Islet precursor cell (in vitro differentiated cells): ENCODE measurements at places on chromosomes 6 and 20.

DNA sequence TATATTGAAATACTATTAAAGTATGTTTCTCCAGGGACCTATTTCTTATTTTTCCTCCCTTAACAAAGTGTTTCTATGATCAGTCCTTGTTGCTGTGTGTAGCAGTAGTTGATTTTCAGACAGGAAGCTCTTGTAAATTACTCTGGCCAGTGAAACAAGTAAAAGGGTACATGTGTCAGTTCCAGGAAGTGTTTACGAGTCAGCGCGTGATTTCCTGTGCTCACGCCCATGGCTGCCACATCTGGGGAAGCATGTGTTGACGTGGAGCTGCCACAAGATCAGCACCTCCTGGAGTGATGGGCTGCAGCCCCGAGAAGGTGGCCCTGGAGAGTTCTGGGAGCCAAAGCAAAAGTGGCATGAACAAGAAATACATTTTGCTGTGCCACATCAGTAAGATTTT, 38.6 kb upstream of the GGTLC1 start:
- no peak for DNase-seq

- peak; percentile 74 for DNase-seq
Observed at GRCh38 chr20:47493175-47493962, 8.3 kb upstream of the NCOA3 start.

DNA sequence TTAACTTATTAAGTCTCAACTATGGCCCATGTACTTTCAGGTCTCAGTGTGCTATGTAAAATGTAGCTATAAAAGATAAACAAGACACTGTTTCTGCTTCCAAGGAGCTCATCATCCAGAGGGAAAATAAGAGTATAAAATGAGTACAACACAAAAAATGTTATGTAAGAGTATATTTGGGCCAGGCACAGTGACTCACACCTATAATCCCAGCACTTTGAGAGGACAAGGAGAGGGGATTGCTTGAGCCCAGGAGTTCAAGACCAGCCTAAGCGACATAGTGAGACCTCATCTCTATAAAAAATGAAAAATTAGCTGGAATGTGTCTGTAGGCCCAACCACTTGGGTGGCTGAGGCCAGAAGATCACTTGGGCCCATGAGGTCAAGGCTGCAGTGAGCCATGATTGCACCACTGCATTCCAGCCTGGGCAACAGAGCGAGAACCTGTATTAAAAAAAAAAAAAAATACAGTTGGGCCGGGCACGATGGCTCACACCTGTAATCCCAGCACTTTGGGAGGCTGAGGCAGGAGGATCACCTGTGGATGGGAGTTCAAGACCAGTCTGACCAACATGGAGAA, 124.0 kb downstream of the EDN1 start:
- no peak for DNase-seq

- DNase-seq = no peak
Observed at GRCh38 chr6:70371454-70372105, 41.7 kb upstream of the FAM135A start.

- no peak for DNase-seq
Observed at GRCh38 chr6:93849857-93850256, 430.5 kb upstream of the EPHA7 start.

- no peak for DNase-seq
Observed at GRCh38 chr20:62606016-62606415, 36.3 kb upstream of the SLCO4A1 start.

- DNase-seq = no peak
Observed at GRCh38 chr6:49332781-49333180, 130.3 kb downstream of the MMUT start.

DNA sequence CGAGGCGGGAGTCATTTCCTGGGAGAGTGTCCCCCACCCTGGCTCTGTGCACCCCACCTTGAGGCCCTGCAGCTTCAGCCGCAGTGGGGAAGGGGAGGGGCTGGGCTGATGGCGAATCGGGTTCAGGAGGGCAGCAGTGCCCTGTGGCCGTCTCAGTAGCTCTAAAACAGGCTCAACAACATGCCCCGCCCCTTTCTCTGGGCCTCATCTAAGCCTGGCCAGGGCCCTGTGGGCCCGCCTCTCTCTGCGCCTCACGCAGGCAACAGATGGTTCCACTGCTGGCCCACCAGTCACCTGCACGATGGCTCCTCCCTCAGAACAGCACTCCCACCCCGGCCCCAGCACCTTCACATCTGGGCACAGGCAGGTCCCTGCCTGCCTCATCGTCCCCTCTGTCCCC, 30.2 kb downstream of the CHRNA4 start:
- DNase-seq = peak; percentile 68

GRCh38 chr20:47127999-47128398, 228.5 kb downstream of the ZMYND8 start:
- peak; percentile 49 for DNase-seq

DNA sequence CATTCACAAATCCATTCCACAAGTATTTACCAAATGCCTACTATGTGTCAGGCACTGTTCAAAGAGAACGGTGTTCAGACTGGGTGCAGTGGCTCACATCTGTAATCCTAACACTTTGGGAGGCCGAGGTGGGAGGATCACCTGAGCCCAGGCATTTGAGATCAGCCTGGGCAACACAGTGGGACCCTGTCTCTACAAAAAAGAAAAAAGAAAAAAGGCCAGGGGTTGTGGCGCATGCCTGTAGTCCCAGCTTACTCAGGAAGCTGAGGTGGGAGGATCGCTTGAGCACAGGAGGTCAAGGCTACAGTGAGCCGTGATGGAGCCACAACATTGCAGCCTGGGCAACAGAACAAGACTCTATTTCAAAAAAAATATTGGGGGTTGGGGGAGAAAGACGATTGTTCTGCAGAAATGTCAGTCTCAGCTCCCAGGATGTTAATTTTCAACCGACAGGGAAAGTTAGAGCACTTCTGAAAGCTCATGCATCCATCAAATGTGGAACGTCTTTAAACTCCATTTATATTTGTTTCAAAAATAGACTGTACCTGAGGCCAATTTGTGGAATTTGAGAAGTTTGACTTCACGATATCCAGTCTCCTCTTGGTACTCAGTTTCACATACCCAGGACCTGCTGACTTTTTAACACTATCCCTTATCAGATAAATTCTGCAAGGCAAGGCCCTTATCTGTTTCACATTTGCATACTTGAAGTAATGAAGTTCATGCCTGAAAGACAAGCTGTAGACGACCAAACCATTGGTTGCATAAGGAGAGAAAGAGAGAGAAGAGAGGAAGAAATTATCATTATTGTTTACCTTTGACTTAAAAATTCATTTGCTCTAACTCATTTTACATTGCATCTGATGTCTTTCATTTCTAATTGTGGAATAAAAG, 14.8 kb upstream of the BTN3A2 start:
- no peak for DNase-seq

DNA sequence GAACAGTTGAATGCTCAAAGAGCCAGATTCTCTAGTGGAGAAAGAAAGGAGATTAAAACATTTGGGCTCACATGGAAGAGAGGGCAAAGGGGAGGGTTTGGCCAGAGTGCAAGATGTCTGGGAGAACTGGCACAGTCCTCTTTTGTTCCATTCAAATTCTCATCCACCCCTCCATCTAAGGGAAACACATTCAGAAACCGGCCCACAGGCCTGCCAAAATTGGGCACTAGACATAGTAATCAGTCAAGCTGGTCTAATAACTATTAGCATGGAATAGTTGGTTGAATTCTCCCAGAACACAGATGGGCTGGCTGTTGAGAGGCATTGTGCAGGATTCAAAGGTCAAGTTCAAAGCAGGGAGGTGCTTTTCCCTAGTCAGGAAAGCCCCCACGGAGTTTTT, 341.4 kb upstream of the IRAK1BP1 start:
- DNase-seq = no peak

- no peak for DNase-seq
Observed at GRCh38 chr6:89013438-89013837, 50.0 kb upstream of the RNGTT start.

GRCh38 chr6:139262519-139263300, 29.1 kb downstream of the TXLNB start:
- no peak for DNase-seq

- DNase-seq = no peak
Observed at GRCh38 chr6:24658573-24659560, 7.8 kb downstream of the TDP2 start.

- DNase-seq = no peak
Observed at GRCh38 chr6:53699462-53699861, 33.9 kb upstream of the KLHL31 start.

DNA sequence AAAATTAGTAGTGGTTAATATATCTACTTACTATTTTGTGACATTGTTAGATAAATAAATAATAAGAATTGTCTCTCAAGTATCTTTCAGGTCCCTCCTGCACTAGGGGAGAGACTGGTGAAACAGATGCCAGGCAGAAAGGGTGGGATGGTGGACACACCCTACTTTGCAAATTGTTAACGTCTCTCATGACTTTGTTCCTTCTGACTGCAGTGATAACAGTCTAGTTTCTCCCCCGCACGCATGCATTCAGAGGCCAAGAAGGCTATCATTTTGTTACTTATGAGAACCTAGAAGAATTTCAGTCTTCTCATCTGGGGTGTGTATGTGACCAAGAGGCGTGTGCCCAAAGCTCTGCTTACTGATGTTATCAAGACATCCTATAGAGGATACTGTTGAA, 152.3 kb downstream of the EDN1 start:
- no peak for DNase-seq

- DNase-seq = no peak
Observed at GRCh38 chr6:124055963-124056362, 252.3 kb downstream of the NKAIN2 start.

DNA sequence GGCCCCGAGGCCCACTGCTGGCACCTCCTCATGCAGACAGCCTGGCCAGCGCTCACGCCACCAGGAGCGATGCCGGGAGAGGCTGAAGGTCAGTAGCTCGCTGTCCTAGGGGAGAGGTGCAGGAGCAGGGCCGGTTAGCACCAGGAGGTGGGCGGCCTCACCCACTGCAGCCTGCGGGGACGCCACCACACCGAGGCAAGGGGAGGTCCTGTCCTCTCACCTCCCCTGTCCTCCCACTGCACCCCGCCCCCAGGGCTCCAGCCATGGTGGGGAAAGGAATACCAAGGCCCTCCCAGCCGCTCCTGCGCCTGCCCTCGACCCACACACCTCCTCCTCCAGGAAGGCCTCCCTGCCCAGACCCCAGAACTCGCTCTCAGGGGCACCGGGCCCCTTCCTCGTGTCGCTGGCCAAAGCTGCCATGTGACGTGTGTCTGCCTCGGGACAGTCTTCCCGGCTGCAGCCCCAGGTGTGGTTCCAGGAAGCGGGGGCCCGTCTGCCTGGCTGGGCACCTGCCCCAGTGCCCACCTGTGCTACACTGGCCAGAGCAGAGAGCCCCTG, 6.5 kb downstream of the NKAIN4 start:
- no peak for DNase-seq

GRCh38 chr6:26163427-26164119, 76.3 kb downstream of the HFE start:
- DNase-seq = no peak

GRCh38 chr6:36034441-36034840, 6.8 kb downstream of the MAPK14 start:
- DNase-seq = no peak

GRCh38 chr6:43913375-43914271, 143.6 kb downstream of the VEGFA start:
- no peak for DNase-seq

DNA sequence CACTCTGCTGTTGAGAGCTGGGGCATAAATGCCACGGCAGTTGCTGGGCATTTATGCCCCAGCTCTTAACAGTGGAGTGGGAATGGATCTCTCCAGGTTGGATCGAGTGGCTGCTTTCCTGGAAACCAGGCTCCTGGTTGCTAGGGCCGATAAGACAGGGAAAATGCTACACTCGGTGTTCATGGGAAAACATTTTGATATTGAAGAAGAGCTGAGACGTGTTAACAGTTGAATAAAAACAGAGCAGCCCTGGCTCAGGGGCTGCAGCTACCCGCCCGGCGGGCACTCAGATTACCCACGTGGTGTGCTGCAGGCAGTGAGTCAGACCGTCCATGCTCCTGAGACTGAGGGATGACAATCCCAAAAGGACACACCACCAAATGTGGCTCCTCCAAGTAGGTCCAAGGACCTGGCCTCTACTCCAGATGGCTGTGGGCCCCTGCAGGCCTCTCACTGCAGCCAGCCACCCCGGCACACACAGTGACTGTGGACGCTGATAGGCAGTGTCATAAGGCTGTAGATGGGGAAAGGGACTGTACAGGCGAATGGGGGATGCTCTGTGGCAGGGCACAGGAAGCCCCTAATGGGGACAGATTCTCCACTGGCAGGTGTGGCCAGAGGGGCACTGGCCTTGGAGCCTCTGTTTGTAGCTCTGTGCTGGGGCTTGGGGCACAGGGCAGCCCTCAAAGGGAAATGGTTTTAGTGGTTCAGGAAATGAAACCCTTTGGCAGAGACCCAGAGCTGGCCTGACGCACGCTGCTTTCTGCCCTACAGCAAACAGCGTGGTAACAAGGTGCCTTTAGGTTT, 237.8 kb downstream of the LY86 start:
- no peak for DNase-seq

GRCh38 chr6:134196568-134197193, 121.2 kb downstream of the SGK1 start:
- no peak for DNase-seq

DNA sequence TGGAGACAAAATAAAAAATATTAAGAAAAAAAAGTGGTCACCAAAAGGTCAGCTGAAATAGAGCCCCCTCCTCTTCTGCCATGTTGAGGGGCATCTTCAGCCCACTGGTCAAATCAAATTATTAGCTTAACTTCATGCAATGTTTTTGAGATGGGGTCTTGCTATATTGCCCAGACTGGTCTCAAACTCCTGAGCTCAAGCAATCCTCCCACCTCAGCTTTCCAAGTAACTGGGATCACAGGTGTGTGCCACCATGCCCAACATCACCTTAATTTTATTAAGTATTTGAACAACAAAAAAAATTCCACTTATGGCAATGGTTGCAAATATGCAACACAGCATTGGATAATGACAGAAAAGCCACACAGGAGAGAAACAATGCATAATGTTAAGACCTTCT, 99.3 kb upstream of the BEND3 start:
- no peak for DNase-seq

DNA sequence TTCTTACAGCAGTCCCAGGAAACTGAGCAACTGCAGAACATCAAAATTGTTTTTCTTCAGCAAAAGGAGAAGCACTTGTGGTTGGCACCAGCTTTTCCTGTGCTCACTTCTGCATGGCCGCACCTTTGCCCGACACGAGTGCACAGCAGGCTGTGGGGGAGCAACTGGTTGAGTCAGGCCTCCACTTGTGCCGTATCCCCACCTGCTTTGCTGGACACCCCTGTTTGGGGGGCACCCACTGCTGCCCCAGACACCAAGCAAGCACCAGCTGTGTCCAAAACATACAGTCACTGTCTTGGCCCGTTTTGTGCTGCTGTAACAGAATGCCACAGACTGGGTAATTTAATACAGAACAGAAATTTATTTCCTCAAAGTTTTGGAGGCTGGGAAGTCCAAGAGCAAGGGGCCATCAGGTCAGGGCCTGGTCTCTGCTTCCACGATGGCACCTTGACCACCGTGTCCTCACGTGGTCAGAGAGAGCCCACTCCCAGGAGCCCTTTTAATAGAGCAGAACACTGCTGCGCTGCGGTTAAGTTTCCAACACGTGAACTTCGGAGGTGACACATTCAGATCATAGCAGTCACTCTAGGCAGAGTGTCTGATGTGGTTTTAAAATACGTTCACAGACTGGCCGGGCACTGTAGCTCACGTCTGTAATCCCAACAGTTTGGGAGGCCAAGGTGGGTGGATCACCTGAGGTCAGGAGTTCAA, 8.7 kb upstream of the GMEB2 start:
- DNase-seq = no peak

GRCh38 chr6:109118337-109118736, 23.0 kb downstream of the CEP57L1 start:
- no peak for DNase-seq

- no peak for DNase-seq
Observed at GRCh38 chr6:48289841-48290240, 178.8 kb upstream of the PTCHD4 start.

- no peak for DNase-seq
Observed at GRCh38 chr20:32628960-32629530, 43.9 kb upstream of the NOL4L start.
